Lung (tissue), 17 donors: ENCODE measurements at places on chromosomes 2 and 18.
A peak's percentile ranks its signal among the peaks of the same experiment; 100 is the strongest.

DNA sequence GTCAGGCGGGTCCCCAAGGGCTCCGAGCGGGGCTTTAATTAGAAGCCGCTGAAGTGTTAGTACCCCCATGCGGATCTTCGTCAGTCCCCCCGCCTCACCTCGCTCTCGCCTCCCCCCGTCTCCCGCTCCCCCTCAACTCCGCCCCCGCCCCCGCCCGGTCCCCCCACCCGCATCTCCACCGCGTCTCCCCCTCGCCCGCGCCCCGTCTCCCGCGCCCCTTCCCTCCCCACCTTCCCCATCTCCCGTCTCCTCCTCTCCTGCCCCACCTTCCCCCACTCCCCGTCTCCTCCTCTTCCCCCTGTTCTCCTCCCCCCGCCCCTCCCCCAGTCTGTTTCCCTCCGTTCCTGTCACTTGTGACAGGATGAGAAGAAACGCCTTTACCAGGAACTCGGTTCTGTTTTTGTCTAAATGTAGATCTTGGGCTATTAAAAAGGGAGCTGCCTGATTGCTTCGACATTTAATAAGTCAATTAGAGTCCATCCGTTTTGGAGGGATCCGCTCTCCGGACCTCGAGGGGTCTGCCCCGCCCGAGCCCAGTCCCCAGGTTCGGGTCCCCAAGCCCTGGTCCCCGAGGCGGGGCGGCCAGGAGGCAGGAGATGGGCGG, 969 bp upstream of the ALKAL2 start:
- DNase-seq: no peak

GRCh38 chr18:79736846-79737245, 57.2 kb downstream of the CTDP1 start:
- DNase-seq: no peak

DNA sequence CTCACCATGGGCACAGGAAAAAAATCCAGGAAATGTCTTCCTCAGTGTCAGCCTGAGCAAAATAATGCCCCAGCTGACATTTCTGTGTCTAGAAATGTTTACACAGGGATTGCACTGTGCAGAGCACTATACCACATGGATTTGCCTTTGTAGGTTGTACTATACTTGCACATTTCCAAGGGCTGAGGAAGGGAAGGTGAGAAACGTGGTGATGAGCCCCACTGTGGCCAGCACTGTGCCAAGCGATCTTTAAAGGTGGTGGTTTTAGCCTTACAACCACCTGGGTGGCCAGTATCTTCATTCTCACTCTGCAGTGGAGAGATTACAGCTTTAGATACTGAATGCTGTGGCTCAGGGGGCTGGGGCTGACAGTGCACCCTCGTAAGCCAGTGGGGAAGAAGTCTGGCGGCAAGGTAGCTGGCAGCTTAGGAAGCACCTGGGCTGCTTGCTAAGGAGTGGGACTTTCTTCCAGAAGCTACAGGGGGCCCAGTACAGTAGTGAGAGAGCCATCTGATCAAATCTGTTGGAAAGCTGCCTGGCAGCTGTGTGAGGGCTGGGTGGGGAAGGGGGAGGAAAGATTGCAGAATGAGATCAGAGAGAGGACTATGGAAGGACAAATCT, 81.4 kb upstream of the MSH2 start:
- no peak for DNase-seq

DNA sequence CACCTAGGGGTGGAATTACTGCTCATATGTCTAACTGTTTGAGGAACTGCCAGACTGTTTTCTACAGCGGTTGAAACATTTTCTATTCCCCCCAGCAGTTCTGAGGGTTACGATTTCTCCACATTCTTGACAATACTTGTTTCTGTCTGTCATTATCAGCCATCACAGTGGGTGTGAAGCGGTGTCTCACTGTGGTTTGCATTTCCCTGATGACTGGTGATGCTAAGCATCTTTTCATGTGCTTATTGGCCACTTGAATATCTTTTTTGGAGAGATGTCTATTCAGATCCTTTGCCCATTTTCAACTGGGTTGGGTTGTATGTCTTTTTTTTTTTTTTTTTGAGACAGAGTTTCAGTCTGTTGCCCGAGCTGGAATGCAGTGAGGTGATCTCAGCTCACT, 63.0 kb downstream of the ADNP2 start:
- DNase-seq: no peak

GRCh38 chr18:44507729-44508325, 172.9 kb upstream of the SETBP1 start:
- peak; percentile 43 for DNase-seq

DNA sequence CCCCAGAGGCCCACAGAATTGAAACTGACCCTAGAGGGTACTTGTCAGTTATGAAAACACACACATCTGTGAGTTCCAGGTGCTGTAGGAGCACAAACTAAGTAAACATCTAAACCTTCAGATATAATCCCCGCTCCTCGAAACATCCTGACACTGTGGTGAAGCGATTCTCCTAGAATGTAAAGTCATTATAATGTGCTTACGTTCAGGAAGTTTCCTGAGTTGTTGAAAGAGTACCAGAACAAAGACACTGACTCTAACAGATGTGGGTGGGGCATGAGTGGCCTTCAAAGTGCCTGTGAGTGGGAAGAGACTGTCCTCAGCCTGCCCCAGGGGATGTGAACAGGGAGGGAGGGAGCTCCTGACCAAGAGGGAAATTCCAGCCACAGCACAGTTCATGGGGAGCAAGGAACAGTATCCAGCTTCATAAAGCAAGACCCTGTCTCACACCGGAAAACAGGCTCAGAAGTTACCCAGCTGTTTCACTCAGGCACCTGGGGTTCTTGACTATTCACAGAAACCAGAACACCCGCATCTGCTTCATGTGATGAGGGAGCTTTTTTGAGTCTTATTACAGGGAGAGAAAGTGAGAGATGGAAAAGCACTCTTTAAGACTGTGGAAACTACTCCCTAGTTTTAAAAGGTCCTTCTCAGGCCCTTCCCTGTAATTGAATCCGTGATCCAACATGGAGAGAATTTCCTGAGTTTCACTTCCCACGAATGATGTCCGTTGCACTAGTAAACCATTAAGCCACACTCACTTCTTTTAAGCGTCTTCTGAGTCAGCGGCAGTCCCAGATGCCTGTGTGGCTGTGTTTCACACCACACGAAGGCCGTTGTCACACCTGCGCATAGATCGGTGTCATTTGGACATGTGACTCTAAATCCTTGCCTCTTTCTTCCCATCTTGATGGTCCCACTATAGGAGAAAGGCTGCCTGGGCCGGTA, 88.6 kb upstream of the EML6 start:
- no peak for DNase-seq

- no peak for DNase-seq
Observed at GRCh38 chr2:189797902-189798301, 13.7 kb downstream of the PMS1 start.

DNA sequence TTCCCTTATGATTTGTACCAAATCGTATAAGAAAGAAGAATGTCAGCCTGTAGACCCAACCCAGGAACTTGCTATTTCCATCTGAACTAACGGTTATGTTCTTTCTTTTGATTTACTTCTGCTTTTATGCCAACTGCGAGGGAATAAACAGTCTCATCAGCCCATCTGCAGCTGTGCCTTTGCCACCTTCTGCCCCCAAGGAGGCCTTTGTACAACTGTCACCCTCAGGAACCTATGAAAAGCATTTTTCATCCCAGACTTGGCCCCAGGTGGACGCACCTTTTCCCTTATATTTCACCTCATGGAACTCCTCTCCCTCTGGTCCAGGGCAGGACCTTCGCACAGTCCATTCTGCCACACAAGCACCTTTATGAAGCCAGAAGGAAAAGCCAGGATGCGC, 109.8 kb downstream of the AOX1 start:
- no peak for DNase-seq
